Activated naive CD8-positive, alpha-beta T cell treated with anti-CD3 and anti-CD28 coated beads for 36 hours (primary cell): ENCODE measurements at places on chromosomes 7 and 10.

- no peak for DNase-seq
Observed at GRCh38 chr7:92750946-92751345, 85.4 kb downstream of the CDK6 start.

- no peak for DNase-seq
Observed at GRCh38 chr7:25849500-25850184, 302.4 kb upstream of the NFE2L3 start.

DNA sequence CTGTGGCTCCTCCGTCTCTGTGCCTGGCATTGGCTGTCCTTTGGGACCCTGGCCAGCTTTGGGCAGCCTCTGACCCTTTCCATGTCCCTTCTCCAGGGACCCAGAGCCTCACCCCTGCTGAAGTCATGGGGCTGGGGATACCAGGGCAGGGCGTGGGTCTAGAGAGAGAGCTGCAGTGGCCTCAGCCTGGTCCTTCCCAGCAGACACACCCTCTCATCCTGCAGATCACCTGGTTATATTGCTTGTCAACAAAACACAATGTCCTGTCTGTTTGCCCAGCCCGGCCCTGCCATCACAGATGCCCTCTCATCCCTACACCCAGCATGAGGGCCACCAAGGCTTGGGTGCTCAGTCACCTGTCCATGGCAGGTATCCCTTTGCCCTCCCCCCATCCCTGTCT lies 1.8 kb downstream of the MUC17 start:
- no peak for DNase-seq

- DNase-seq = peak; percentile 33
Observed at GRCh38 chr10:95236068-95236903, 42.2 kb downstream of the ACSM6 start.
